ENCODE measurements at places on chromosomes 7 and 10.

DNA sequence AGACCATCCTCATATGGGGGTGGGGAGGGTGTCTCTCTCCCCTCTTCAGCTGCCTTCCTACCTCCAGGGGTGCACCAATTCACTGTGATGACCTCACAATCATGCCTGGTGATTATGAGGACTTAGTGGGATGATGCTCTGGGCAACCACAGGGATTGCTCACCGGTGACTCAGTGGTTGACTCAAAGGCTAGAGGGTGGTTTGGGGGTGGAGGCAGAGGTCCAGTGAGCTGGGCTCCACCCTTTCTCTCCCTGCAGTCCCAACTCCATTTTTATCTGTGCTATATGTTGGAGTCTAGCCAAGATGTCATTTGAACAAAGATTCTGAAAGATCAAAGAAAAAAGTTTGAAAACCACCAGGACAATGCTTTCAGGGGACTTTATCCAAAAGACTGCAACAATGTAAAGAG, 286.9 kb downstream of the KCNMA1 start:
- no peak for DNase-seq

DNA sequence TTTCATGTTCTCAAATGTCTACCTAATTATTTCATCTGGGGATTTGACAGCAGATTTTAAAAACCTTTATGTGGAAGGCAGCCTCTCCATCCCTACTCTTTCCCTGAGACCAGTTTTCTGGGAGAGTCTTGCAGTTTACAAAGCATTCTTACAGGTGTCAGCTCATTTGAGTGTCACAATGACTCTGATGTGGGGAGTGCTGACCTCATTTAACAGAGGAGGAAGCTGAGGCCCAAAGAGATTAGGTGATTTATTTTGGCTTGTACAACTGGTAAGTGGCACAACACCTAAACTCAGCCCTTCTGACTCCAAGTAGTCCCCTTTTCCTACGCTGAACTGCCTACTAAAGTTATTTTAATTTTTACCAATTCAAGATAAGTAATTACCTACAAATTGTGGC, 33.3 kb upstream of the MAT1A start:
- DNase-seq = no peak

GRCh38 chr10:93445097-93445960, 36.8 kb downstream of the MYOF start:
- DNase-seq = no peak

- DNase-seq = no peak
These were observed 232.5 kb downstream of the SKIDA1 start for GRCh38 chr10:21292763-21293517.

GRCh38 chr10:127872011-127872761, 20.6 kb downstream of the CLRN3 start:
- DNase-seq = no peak

- DNase-seq = no peak
These were observed 734 bp downstream of the PTPN12 start for GRCh38 chr7:77537778-77538280.

DNA sequence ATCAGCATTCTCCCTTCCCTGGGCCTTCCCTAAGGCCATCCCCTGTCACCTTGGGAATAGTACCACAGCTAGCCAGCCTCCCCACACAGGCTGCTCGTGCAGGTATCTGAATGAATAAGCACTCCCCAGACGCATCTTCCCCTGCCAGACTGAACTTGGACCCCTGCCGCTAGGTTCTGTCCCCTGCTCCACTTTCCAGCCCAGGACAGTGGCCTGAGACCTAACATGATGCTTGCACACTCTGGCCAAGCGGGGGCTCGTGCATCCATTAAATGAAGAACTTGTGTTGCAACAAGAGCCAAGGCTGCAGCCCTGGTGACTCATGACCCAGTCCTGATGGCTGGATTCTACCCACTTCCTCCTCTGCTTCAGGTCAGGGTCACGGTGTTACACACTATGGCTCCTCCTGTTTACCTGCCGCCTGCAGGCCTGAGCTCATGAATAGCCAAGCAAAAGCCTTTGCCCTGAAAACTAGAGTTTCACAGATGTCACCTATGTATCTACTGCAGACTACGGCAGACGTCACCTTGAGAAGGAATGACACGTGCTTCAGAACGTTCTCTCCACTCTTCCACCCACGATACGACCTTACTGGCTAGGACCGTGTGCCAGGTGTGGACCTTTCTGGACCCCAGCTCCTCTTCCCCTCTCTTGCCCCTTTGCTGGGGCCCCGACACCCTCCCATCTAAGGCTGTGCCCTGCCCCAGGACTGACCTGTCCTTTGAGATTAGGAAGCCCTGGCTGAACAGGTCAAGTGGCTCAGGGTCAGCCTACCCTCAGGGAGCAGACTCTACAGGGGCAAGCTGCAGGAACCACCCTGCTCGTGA, 6.5 kb downstream of the ASB13 start:
- DNase-seq = no peak

GRCh38 chr10:118832241-118832651, 77.5 kb upstream of the CACUL1 start:
- DNase-seq = no peak

- DNase-seq = no peak
These were observed 115.9 kb downstream of the ADCY1 start for GRCh38 chr7:45689797-45690761.

- DNase-seq = no peak
These were observed 70.5 kb downstream of the SEMA3A start for GRCh38 chr7:84123965-84124547.

GRCh38 chr10:72663971-72664370, 28.0 kb upstream of the MCU start:
- DNase-seq = no peak

GRCh38 chr10:102514487-102515311, 10.9 kb downstream of the SUFU start:
- no peak for DNase-seq

- DNase-seq = no peak
These were observed 6.8 kb downstream of the PON2 start for GRCh38 chr7:95427914-95428516.

All from stimulated activated CD8-positive, alpha-beta memory T cell treated with anti-CD3 and anti-CD28 coated beads, Interleukin-4, amount 100 ng/mL, for 1 hour (primary cell).